Fibroblast of skin of back (primary cell): ENCODE measurements at places on chromosomes 5 and 9.

GRCh38 chr5:87138091-87138805 lies 129.4 kb upstream of the RASA1 start:
- DNase-seq, result no peak

DNA sequence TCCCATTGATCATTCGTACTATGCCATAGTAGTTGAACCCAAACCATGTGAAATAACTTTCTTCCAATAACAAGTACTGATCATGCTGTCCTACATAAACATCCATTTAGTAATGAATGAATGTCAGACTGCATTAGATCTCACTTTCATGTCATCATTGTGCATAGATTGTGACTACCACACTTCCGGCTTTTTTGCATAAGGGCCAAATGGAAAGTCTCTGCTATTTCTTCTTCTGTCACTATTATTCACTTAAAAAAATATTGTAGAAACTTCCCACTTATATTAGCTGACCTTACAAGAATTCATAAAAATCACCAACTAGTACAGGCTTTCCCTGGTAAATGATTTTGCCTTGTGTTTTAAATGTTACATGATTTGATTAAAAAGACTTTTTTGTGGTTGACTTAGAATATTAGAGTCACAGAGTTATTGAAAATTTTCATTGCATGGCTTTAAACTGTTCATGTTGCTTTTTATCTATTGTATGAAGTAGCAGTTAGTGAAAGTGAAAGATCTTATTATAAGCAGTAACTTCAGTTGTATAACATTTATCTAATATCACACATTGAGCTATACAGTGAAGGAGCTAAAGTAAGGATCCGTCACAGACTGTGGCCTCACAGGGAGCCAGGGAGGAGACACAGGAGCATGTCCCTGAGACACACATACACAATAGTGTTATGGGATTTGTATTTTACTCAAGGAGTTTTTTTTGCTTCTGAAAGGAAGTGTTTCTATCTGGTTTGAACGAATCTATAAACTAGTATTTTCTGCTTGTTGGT lies 33.9 kb downstream of the LMNB1 start:
- no peak for DNase-seq

- DNase-seq, result no peak
These were observed 48.8 kb downstream of the CD180 start for GRCh38 chr5:67147760-67148159.

GRCh38 chr5:143153332-143154119 lies 250.0 kb downstream of the NR3C1 start:
- DNase-seq, result peak; percentile 91

- DNase-seq, result no peak
These were observed 75.0 kb upstream of the MSX2 start for GRCh38 chr5:174649391-174649790.

DNA sequence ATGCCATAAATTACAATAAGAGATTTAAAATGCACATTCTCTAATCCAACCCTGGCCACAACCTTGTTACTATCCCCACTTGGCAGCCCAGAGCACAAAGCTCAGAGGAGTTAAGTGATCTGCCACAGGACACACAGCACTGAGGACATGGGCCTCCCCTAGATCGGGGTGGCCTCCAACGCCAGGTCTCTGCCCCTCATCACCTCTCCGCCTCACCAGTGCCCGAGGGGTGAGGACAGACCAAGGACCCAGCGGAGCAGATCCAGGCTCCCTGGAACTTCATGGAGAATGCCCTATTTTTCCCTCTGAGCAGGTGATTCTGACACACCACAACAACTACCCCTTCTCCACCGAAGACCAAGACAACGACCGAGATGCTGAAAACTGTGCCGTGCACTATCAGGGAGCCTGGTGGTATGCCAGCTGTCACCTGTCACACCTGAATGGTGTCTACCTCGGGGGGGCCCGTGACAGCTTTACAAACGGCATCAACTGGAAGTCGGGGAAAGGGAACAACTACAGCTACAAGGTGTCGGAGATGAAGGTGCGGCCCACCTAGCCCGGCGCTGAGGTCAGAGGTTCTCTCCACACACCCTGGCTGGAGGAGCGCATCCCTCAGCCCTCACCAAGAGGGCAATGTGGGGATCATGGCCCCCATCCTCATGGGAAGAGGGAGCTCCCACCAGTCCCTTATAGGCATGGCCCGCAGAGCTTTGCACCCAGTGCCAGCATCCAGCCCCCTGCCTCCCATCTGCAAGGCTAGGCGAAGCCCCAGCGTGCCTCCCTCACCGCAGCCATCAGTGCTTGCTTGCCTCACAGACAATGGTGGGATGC lies 12.5 kb upstream of the FCN2 start:
- DNase-seq, result no peak

DNA sequence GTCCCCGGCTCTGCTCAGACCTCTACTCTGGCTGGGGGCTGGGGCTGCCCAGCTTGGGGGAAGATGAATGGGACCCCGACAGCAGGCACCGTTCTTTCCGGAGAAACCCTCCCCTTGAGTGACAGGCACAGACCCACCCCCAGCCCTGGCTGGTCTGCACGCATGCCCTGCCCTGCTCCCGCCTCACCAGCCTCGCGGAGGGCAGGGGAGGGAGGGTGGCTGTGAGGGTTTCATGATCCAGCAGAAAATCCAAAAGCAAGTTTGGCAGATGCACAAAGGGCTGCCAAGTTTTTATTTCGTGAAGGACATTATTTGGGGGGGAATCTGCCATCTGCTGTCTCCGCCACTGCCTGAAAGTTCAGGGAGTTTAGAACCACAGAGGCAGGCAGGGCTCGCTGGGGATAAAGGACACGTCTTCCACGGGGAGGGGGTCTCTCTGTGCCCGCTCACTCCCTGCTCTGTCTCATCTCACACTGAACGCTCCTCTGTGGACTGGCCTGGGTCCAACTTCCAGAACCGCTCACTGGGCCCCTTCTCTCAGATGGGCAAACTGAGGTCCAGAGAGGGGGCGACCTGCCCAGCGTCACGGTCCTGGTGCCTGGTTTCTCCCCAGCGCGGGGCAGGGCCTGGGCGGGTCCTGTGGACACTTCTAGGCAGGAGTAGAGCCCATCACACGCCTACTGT lies 92.9 kb downstream of the RXRA start:
- no peak for DNase-seq

DNA sequence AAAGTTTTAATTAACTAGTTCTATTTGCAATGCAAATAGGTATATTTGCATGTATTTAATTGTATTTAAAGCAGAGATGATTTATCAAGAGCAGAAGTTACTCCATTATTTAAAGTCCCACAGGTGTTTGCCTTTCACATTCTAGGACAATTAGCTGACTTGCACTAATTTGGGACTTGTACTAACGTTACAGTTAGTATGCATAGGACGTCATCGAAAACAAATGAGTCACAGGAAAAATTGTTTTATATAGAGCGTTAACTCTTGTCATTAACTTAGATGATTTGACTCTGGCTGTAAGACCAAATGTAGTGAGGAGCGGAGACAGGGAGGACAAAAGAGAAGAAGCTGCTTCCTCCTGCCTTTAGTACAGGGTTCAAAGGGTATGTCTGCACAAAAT lies 126.1 kb upstream of the IFNE start:
- DNase-seq, result no peak

- no peak for DNase-seq
These were observed 1571.3 kb downstream of the MAT2B start for GRCh38 chr5:165076686-165077085.

GRCh38 chr5:3740546-3741373 lies 145.1 kb downstream of the IRX1 start:
- DNase-seq, result no peak

GRCh38 chr9:114905170-114905940 lies 25.0 kb downstream of the TNFSF8 start:
- no peak for DNase-seq

- DNase-seq, result no peak
These were observed 35.9 kb downstream of the ZNF618 start for GRCh38 chr9:113911850-113912557.

DNA sequence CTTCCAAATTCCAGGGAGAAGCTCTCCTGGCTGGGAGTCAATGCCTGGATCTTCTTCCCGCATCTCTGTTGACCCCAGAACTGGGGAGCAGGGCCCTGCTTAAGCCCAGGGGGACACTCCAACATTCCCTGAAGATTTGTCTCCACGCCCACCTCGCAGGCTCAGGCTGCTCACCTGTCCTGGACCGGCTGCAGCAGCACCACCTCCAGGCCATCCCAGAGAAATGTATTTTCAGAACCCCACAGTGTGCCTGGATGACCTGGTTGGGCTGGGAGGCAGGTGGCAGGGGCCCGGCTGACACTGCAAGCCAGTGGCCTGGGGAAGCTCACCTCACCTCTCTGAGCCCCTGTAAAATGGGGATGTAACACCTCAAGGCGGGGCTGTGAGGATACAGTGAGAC lies 27.1 kb upstream of the ZBTB43 start:
- no peak for DNase-seq

DNA sequence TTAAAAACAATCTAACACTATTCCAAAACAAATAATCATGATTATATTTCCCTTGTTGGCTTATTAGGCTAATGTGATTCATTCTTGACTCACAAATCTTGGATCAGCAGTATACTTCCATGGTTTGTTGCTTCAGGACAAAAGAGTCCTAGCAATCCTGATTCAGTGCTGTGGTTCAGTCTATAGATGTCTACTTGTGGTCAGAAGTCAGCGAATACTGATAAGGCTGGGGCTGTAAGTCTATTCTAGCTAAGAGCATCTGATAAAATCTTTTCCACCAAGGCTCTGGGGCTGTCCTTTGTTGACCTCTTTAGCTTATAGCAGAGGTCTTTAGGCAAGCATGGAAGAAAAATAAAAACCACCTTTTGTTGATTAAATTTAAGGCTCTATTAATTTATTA lies 4.4 kb upstream of the SMIM3 start:
- peak; percentile 84 for DNase-seq

DNA sequence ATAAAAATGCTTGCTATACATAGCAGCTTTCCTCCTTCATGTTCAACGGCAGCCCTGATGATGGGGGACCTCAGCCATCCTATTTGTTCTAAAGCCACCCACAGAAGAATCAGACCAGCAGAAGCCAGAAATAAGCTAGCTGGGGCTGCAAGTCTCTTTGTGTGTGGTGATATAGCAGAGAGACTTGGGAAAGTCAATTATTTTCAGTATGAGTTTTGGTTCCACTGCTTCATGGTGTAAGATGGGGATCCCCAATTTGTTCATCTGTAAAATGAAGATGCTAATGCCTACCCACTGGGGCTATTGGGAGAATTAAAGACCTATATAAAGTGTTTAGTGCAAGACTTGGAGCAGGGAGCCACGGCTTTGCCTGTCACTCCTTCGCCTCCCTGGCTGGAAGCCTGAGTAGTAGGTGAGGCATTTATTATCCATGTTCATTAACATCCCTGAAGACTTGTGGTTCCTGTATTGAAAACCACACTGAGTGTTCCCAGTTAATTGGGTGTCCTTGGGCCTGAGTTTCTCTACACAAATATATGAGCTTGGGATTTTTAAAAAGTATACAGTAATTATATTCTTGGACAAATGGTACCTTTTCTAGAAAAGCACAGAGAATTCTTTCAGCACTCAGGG lies 210.1 kb upstream of the SLC24A2 start:
- peak; percentile 53 for DNase-seq

- DNase-seq, result no peak
These were observed 9.7 kb downstream of the NIPAL4 start for GRCh38 chr5:157469687-157470086.

DNA sequence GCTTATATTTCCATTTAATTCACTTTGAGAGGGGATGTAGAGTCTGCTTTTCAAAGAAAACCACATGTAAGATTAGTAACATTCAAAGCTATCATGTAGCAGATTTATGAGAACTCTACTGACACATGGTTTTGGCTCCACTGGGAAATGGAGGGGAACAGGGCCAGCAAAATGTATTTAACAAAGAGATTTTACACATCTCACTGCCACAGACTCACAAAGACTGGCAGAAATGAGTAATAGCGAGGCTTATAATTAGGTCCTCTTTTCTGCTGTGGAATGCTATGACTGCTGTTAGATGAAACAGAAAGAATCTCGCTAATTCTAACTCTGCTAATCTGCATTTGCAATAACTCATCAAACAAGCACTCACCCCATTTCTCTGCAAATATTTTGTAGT lies 4.5 kb downstream of the DAP start:
- DNase-seq, result peak; percentile 86

GRCh38 chr5:74296685-74297408 lies 343.7 kb downstream of the ENC1 start:
- no peak for DNase-seq

- DNase-seq, result no peak
These were observed 21.2 kb downstream of the SWI5 start for GRCh38 chr9:128297221-128297773.

DNA sequence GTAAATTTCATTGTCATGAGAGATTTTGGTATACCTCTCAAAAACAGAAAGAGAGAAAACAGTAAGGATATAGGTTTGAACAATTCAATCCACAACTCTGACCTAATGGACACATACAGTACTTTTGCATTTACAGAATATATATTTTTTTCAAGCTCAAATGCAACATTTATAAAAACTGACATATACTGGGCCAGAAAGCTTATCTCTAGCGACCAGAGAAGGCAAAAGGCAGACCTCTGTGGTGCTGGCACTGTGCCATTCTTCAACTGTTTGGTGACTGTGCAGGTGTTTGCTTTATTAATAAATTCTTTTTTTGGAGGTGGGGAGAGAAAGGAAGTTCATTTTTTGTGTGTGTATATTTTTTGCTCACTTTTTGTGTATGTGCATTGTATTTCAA lies 6.0 kb upstream of the PLAC8L1 start:
- DNase-seq, result no peak

DNA sequence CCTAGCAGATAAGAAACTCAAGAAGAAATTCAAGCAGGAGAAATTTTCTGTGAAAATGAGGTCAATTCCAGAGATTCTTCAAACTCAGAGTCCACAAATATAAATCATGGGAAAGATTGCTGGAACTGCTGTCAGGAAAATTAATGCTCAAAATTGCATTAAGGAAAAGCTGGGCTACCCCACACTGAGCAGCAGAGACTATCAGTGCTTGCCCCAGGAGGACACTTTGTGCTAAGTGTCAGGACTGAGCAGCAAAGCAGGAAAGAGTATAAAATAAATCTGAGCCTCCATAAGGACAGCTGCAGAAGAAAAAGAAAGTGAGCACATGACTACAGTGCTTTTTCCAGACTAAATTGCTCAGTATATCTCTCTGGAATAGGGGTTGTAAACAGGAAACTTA lies 81.6 kb downstream of the RGS7BP start:
- no peak for DNase-seq

DNA sequence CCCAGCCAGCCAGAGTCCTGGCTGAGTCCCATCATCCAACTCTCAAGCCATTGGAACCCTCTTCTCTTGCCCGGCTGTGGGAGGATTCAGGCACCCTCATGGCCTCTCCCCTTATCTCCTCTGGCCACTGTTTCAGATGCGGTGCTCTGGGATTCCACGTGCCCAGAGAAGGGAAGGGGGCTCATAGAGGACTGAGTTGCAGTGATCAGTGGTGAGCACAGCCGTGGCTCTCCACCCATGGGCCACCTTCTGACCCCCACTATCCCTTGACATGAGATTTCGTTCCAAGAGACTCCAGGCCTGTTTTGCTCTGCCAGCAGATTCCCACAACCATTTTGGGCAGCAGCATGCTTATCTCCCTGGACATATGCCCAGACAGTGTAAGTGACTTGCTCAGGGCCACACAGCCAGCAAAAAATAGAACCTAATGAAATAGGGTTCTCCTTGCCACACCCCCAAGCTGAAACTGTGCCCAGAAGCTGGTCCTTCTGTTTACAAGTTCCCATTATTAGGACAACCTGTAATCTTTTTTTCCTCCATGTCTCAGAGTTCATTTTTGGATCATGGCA lies 2.7 kb downstream of the GPX3 start:
- no peak for DNase-seq

- DNase-seq, result no peak
These were observed 99.3 kb upstream of the WWC1 start for GRCh38 chr5:168192120-168192519.
